ENCODE measurements at places on chromosomes 3 and 15.

DNA sequence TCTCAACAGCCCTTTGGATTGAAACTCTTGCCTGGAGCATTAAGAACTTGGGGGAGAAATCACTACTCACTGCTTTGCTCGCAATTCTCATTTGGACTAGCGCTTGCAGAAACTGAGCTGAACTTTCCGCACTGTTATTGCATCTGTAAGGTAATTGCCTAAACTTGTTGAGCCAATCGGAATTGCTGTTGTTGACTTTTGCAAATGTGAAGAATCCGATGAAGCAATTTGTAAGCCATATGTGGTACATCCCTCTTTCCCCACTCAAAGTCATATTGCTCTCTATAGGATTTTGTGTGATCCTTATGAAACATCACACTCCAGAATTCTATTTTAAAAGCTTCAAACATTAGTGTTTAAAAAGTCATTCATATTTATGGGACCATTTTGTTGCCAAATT, 191.7 kb upstream of the GBE1 start:
- DNase-seq, result no peak

DNA sequence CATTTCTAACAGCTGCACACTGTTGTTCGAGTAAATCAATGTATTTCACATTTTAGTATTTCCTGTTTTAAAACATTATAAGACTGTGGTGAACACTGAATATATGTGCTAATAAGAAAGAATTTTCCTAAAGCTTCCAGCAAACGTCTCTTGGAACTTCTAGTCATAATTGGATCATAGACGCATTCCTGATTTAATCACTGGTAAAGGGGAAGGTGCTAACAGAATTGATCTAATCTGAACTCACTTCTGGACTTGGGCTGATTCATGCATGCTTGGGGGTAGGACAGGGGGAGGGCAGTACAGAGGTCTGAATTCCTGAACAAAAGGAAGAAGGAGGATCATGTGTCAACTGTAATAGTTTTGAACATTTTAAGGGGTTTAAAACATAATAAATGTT, 7.3 kb upstream of the LEKR1 start:
- DNase-seq, result no peak

DNA sequence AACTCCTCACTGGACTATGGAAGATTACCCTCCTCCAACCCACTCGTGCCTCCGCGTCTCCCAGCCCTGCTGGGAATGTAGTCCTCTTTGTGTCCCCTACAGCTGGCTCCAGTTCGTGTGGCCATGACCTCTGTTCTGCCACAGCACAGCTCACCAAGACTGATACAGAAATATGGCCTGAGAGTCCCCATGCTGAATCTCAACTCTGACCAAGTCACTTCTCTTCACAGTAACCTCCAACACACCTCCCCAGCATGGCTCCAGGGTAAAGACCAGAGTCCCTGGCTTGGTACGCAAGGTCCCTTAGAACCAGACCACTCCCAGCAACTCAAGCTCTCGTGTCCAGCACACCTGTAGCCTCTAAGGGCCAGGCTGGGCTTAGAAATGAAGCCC, 2.3 kb upstream of the COL7A1 start:
- DNase-seq, result no peak

DNA sequence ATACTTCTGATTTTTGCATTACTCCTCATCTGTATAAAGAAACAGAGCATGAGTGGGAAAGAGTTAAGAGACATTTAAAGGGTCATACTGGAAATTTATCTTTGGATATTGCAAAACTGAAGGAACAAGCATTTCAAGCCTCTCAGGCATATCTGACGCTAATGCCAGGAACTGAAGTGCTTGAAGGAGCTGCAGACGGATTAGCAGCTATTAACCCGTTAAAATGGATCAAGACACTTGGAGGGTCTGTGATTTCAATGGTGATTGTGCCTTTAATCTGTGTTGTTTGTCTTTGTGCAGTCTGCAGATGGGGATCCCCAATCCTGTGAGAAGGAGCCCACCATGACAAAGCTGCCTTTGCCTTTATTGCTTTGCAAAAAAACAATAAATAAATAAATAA, 202.5 kb upstream of the UBE3A start:
- no peak for DNase-seq

- no peak for DNase-seq
Observed at GRCh38 chr15:36778531-36778930, 199.1 kb downstream of the CDIN1 start.

- DNase-seq, result no peak
Observed at GRCh38 chr15:43299411-43299810, 31.0 kb downstream of the LCMT2 start.

DNA sequence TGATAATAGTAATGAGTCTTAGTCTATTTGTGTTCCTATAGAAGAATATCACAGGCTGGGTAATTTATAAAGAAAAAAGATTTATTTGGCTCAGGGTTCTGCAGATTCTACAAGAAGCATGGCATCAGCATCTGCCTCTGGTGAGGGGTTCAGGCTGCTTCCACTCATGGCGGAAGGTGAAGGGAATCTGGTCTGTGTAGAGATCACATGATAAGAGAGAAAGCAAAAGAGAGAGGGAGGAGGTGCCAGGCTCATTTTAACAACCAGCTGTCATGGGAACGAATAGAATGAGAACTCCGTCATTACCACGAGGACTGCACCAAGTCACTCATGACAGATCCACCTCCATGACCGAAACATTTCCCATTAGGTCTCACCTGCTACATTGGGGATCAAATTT, 664.0 kb upstream of the SGO1 start:
- no peak for DNase-seq

DNA sequence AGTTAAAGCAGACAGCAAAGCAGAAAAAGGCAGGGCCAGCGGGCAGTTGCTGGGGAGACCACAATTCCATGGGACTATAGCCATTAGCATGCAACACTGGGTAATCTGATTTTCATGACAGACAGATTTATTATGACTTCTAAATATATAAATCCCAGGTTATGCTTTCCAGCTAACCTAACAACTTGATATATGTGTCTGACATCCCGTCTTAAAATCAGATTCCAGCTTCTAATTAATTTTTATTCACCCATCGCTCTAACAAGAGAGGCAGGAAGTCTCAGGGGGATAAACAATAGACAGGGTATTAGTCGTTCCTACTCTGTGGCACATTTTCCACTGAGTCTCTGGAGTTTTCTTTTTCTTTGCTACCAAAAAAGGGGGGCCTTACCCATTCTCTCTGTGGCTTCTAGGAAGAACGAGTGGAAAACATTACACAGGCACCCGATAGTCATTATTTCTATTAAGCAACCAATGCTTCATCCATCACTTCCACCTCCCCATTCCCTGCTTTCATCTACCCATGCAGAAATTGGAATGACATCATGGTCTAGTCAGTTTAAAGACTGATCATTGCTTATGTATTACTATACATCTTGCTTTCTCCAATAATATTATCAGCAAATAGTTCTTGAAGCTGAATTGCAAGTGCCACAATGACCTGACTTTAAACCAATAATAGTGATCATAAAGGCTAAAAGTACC, 173.1 kb downstream of the FHIT start:
- no peak for DNase-seq

DNA sequence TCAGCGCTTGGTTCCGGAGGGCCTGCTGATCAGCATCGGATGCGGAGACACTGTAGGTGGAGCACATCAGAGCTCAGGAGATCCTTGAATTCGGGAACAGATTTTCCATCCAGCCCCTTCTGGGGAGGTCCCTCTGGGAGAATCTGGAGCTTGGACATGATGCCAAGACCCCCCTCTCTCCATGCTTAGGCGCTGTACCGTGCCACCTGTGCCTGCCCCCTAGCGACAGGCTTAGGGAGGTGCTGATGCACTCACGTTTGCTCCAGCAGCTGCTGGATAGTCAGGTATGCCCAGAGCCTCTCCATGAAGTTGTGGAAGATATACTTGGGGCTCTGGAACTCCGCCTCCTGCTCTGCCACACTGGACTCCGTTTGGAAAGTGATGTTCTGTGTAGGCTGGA, 9.7 kb downstream of the ITIH4 start:
- no peak for DNase-seq

DNA sequence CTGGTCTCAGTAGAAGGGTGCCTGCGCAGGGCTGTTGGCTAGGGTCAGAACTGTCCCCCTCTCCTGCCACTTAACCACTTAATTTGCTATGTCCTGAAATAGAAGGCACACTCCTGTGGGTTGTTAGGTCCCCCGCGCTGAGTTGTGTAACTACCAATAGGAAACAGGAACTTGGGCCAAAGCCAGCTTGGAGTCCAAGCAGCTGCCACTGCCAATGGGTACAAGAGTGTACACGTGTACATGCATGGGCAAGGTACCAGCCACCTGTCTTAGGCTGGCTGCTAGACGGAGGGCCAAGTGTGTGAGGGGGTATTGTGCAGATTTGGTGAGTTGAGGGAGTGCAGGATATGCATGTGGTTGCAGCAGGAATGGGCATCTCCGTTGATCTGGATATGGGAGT, 29.7 kb upstream of the POLG start:
- DNase-seq, result no peak

DNA sequence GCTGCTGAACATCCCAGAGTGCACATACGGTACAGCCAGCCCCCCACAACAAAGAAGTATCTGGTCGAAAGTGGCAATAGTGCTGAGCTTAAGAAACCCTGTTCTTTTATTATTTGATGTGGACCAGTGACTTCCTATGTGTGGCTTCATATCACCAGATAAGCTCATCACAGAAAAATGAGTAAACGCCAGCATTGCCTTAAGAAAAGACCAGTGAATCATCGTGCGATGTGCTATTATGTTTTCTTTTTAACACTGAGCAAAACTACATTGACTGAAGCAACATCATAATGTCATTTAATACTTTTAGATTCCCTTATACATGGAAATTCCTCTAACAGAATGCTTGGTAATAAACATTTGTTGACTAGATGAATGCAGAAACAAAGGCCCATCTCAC, 45.2 kb upstream of the ARRDC4 start:
- DNase-seq, result no peak

DNA sequence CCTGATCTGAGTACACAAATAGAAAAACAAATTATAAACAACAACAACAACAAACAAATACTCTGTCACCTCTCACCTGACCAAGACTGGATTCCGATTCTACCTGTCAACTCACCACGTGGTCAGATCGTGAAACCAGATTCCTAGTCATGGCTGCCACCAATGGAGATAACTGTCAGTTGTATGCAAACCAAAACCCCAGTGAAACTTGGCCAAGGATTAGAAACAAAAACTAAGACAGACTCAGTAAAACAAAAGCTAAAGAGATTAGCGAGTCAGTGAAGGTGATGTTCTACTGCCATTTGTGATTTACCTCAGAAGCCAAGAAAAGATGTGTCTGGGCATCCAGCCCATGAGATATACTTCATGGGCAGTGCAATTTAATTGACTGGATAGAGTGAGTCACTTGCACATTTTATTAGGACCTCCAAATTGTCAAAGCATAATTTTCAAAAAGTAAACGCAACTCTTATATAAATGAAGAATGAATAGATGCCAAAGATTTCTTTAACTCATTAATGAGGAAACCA, 31.1 kb downstream of the PHLDB2 start:
- no peak for DNase-seq

GRCh38 chr3:45786801-45787495, 9.4 kb downstream of the SLC6A20 start:
- DNase-seq, result no peak

GRCh38 chr3:27557411-27557810, 73.2 kb upstream of the SLC4A7 start:
- no peak for DNase-seq

- no peak for DNase-seq
Observed at GRCh38 chr3:99938270-99938911, 120.7 kb downstream of the CMSS1 start.

GRCh38 chr3:71924721-71925120, 139.8 kb upstream of the PROK2 start:
- no peak for DNase-seq

DNA sequence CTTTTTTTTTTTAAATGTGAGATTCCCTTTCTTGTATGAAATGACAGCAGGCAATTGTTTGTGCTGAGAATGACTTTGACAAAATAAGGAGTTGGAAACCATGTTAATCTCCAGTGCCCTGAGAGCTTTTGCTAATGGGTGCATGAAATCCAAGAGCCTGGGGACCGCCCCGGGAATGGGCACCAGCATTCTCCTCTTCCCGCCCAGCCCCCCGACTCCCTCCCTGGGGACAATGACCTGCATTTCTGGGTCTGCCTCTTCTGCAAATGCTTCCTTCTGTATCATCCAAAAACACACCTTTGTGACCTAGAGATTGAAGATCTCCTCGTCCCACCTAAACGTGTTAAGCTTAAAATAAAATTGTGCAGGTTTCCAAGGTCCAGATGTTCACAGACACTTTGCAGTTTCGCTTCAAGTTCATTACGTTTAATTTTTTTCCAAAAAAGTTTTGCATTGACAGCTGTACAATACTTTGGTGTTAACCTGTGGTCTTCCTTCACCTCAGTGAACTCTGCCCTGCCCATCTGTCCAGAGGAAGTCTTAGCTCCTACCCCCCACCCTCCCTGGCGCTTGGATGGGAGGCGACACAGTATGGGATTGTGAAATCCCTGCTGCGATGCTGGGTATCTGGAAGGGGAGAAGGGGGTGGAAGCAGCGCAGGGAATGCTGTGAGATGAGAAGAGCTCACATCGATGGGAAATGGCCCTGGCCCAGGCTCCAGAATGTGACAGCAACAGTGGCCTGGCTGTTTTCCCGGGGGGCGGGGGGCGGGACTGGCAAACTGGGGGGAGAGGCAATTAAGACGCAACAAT, 50.1 kb downstream of the TLE3 start:
- DNase-seq, result no peak

DNA sequence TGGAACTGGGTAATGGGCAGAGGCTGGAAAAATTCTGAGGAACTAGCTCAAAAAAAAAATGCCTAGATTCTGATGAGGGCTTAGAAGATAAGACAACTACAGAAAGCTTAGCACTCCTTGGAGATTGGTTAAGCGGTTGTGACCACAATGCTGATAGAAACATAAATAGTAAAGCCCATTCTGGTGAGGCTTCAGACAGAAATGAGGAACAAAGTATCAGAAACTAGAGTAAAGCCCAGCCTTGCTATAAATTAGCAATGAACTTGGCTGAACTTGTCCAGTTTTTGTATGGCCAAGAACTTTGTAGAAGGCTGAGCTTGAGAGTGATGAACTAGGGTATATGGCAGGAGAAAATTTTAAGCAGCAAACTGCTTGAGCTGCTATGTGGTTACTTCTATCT, 25.4 kb downstream of the GOLGB1 start:
- DNase-seq, result no peak

Measured in activated naive CD4-positive, alpha-beta T cell (primary cell).